Smooth muscle cell of the brain vasculature (primary cell): ENCODE measurements at places on chromosomes 11 and 22.

DNA sequence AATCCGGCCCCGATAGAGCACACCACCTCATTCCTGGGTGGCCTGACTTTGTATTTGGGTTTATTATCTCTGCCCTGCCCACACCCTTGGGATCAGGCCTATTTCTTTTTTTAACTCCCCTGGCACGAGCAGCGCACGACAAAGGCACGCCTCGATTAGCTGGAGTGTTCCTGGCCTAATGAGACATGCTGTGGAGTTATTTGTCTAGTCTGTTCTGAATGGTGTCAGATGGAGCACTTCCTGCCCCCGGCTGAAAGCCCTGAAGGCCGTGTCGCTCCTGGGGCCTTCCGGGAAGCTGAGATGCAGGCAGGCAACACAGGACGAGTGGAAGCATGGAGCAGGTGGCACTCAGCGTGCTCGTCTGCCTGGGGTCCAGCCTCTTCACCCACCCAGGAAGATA is 47.1 kb downstream of the LARGE1 start:
- no peak for DNase-seq

DNA sequence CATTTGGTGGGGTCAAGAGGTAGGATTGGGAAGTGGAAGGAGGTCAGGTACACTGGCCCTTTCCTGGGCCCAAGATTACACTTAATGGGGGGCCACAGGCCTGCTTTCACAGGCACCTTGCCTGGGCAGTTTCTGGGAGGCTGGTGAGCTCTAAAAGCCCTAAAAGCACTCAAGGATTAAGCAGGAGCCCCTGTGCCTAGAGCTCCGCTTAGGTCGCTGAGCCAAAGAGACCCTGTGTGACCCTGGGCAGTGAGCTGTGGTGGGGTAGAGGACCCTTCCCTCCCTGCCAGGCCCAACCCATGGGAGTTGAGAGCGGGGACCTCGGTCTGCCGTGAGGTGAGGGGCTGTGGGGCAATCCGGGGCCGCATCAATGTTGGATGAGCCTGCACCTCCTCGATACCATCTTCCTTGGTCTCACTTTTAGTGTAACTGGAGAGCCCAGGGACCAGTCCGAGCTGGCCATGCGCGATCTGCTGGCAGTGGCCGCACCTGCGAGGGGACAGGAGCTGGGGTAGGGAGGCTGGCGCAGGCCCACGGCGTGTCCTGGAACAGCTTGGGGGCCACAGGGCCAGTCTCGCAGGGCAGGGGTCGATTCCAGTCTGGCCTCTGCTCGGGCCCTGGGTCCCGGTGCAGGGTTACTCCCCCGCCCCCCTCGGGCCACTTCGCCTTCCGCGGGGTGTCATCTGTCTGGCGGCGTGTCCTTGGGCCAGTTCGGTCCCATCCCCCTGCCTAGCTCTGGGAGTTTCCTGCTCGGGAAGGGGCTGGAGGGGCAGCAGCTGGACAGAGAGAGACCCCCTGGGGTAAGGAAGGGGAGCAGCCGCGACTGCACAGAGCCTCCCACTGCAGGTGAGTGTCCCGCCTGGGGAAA is 44.3 kb downstream of the EIF3F start:
- DNase-seq = no peak

DNA sequence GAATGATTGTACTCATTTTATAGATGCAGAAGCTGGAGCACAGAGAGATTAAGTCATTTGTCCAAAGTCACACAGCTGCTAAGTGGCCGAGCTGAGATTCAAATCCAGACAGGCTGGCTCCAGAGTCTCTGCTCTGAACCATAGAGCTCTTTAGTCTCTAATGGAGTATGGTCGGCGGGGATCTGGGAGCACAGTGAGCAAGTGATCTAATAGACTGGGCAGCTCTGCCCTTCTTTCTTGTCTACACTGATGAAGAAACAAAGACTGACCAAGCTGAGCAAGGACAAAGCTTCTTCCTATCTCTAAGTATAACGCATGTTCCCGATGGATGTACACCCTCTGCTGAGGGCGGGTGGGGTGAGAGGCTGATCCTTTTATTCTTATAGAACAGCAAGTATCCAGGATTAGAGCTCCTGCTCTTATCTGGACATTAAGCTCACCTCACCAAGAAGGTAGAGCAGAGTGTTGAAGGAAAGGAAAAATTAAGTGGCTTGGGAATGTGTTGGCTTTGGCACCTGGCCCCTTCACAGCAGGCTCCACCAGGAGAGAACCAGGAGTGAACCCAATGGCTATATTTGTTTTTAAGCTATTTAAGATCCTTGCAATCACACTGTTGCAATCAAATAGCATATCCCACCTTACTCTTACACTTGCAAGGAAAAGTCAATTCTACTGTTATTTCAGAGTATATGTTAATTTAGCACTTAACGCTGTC is 68.7 kb downstream of the ETS1 start:
- DNase-seq = no peak

DNA sequence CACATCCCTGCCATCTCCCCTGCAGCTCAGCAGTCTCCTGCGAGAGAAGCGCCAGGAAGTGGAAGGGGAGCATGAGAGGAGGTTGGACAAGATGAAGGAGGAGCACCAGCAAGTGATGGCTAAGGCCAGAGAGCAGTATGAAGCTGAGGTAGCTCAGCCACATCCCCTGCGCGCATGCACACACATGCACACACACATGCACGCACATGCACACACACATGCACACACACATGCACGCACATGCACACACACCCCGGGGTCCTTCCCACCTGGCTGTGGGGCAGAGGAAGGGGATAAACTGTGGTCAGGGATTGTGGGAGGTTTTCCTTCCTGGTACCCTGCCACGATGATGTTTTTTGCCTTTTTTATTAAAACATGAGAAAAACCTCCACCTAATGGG is 65.3 kb downstream of the CEP164 start:
- DNase-seq = no peak

DNA sequence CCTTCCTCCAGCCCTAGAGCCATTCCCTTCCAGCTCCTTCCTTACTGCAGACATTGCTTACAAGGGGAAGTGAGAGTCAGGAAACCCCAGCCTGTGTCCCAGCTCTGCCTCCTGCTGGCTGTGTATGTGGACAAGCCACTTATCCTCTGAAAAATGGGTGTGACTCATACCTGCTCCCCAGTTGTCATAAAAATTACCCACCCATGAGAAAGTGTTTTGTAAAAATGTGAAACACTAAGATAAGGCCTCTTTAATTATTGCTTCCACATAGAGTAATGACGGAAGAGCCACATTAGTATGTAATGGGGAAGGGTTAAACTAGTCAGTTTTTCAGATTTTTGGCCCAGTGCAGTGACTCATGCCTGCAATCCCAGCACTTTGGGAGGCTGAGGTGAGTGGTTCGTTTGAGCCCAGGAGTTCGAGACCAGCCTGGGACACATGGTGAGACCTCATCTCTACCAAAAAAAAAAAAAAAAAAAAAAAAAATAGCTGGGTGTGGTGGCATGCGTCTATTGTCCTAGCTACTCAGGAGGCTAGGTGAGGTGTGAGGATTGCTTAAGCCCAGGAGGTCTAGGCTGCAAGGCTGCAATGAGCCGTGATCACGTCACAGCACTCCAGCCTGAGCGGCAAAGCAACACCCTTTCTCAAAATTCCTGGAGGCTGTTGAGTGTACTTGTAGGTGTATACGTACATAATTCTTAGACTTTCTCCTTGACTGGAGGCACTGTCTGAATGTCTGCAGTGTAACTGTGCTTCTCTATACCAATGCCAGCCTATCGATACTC is 84.9 kb downstream of the CTTN start:
- no peak for DNase-seq

GRCh38 chr11:130650456-130651030 is 202.1 kb downstream of the ADAMTS15 start:
- DNase-seq = no peak

GRCh38 chr11:27397624-27398399 is 34.8 kb upstream of the CCDC34 start:
- no peak for DNase-seq

GRCh38 chr22:37749226-37749625 is 52.4 kb downstream of the TRIOBP start:
- DNase-seq = no peak

DNA sequence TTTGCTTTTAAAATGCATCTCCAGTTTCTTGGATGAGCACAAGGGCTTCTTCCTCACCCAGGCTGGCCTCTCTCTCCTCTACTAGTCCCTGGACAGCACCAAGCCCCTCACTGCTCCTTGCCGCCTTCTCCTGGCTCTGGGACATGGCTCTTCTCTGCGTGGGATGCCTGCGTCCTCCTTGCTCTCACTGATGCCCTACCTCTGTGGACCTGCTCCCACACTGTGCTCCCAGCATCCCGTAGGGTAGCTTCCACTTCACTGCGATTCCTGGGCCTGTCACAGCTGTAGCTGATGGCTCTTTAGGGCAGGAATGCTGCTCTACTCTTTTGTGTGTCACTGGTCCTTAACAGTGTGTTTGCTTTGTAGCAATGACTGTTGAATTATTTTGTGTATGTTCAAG is 136.3 kb downstream of the SNX19 start:
- DNase-seq = no peak

- no peak for DNase-seq
These were observed 143.8 kb upstream of the DDI1 start for GRCh38 chr11:103892603-103893002.

GRCh38 chr22:37905534-37906363 is at the start of gene MICALL1:
Gene MICALL1, plus strand, starts transcription at chr22:37906297. Its CDS starts 126 bp downstream, at chr22:37906423.
- DNase-seq = no peak

GRCh38 chr11:20881328-20882079 is 212.1 kb downstream of the NELL1 start:
- DNase-seq = no peak

DNA sequence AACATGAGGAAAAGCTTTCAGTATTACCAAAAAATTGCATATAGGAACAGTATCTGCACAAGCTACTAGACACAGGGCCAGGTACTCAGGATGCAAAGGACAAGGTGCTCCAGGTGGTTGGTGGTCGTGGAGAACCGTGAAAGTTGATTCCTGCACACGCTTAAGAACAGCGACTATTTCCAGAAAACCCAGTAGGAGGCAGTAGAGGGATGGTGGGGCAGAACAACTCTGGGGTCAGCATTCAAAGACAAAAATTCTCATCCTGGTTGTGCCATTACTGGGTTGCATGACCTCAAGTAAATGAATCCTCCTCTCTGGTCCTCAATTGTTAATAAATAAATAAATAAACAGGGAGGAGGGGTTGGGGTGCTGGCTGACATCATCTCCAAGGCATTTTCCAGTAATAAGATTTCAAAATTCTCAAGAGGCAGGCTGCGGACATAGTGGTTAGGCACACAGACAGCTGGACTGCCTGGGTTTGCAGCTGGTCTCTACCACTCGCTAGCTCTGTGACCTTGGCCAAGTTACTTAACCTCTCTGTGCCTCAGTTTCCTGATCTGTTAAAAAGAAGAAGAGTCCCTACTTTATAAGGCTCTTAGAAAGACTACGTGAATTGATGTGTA is 89.6 kb downstream of the ISX start:
- no peak for DNase-seq

GRCh38 chr11:4454021-4454420 is 4.9 kb downstream of the OR52K2 start:
- DNase-seq = no peak

DNA sequence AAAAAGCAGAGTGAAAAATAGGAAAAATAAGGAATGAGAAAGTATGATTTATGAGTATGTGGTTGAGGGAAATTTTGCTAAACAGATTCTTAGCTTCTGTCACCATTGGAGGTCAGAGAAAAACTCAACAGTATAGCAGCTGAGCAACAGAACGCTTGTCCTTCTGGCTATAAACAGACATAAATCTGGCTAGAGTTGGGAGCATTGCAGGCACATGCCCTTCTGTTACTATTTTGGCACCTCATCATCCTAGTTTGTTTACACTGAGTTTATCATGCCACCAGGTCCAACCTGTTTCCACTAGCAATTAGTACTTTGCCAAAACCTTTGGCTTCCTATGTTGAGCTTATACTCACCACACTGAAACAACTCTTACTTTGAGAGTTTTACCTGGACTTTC is 6.9 kb downstream of the UBE4A start:
- DNase-seq = no peak

- peak; percentile 96 for DNase-seq
These were observed 7.5 kb upstream of the WEE1 start for GRCh38 chr11:9565822-9566560.

DNA sequence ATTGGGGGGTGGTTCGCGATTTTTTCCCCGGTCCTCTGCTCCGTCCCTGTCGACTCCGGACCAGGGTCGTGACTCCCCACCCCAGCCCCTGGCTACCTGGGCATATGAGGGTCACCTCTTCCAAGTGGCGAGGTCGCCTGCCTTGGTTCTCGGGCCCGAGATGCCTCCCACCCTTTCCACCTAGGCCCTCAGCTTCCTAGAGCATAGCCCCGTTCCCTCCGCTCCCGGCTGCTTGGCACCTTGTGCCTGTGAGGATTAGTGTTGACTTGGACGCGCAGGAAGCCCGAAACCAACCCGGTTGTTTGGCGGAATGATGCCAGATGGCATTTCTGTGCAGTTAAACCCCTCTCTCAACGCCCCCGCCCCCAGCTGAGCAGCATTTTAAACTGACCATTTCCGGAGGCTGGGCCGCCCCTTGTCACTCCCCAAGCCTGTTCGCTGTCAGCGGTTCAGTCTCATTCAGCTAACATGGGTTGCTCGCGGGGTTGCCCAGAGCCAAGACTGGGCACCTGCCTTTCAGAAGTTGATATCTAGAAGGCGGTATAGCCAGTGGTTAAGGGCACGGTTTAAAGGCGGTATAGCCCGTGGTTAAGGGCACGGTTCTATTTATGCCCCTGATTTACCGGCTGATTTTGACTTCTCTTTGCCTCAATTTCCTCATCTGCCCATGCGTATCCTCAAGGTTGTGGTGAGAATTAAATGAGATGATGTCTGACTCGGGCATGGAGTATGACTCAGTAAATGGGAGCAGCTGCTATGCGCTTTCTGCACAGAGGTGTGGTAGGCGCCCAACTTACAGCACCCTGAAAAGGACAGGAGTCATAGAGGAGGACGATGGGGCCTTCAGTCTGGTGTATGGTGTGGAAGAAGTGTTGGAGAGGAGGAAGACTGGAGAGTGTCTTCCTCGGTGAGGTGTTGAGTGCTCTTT is 639 bp downstream of the INCENP start:
- DNase-seq = no peak

DNA sequence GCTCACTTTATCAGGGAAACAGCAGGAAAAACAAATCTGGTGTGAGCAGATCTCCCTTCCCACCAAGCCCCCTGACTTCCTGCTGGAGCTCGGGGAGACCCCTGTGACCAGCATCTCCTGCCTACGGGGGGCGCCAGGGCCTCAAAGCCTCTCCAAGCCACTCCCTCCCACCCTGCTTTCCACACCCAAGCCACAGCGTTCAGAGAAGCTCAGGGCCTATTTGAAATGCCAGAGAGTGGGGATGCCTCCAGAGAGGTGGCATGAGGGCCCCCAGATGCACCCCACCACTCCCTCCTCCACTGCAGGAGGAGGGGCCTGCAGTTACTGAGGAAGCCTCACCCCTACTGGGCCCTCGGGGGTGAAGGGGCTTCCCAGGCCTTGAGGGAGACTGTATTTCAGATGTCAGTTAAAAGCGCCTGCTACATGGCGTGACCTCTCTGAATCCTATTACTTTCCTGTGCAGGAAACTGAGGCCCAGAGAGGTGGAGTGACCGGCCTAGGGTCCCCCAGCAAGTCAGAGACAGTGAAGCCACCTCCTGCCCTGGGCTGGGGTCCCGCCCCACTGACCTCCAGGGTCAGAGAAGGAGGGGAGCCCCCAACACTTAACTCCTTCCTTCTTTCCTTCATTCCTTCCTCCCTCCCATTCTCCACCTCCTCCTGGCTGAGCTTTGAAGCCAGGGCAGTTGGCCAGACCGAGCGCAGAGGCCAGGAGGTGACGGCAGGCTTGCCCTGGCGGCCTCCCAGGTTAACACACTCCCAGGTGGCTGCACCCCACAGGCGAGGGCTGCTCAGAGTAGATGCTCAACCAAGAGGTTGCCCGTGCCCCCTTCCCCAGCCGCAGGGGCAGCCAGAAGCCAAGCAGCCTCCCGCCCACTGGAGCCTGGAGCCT is 6.0 kb upstream of the CDKN1C start:
- DNase-seq = no peak

GRCh38 chr11:57980201-57980600 is 43.5 kb upstream of the OR9Q1 start:
- DNase-seq = no peak
